ENCODE measurements at places on chromosomes 7 and 10.

DNA sequence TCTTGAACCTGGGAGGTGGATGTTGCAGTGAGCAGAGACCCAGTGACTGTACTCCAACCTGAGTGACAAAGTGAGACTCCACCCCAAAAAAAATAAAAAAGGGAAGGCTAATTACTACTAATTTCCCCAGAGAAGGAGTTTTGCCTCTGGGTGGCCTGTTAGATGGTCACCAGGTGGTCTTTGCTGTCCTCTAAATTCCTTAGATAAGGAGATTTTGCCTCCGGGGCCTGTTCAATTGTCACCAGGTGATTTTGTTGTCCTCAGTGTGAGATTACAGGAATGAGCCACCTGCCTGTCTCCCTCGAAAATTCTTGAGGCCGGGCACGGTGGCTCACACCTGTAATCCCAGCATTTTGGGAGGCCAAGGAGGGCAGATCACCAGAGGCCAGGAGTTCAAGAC lies 24.4 kb upstream of the ZMIZ2 start:
- DNase-seq, result no peak

GRCh38 chr7:37354656-37355131 lies 94.0 kb downstream of the ELMO1 start:
- peak; percentile 90 for DNase-seq

- DNase-seq, result no peak
These were observed 4.6 kb downstream of the INPP5A start for GRCh38 chr10:132542086-132542775.

- DNase-seq, result peak; percentile 53
These were observed 159.1 kb downstream of the CELF2 start for GRCh38 chr10:11176746-11177145.

DNA sequence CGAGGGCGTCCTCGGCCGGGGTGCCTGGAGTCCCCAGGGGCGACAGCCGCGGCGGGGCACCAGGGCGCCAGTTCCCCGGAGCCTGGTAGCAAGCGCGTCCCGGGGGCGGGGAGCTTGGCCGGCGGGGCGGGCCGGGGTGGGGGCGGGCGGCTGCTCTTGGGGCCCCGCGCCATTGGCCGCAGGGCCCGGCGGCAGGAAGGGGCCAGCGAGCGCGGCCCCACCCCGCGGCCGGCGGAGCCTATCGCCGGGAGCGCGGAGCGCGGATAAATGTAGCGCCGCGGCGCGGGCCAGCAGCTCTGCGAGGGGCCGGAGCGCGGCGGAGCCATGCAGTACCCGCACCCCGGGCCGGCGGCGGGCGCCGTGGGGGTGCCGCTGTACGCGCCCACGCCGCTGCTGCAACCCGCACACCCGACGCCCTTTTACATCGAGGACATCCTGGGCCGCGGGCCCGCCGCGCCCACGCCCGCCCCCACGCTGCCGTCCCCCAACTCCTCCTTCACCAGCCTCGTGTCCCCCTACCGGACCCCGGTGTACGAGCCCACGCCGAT lies at the start of gene HHEX:
Gene HHEX, plus strand, starts transcription at position 293 of the 548 bp plus-strand sequence. Its CDS starts 32 bp downstream, at position 325.
- peak; percentile 84 for DNase-seq

GRCh38 chr7:122520971-122521555 lies 177.9 kb downstream of the RNF133 start:
- no peak for DNase-seq

DNA sequence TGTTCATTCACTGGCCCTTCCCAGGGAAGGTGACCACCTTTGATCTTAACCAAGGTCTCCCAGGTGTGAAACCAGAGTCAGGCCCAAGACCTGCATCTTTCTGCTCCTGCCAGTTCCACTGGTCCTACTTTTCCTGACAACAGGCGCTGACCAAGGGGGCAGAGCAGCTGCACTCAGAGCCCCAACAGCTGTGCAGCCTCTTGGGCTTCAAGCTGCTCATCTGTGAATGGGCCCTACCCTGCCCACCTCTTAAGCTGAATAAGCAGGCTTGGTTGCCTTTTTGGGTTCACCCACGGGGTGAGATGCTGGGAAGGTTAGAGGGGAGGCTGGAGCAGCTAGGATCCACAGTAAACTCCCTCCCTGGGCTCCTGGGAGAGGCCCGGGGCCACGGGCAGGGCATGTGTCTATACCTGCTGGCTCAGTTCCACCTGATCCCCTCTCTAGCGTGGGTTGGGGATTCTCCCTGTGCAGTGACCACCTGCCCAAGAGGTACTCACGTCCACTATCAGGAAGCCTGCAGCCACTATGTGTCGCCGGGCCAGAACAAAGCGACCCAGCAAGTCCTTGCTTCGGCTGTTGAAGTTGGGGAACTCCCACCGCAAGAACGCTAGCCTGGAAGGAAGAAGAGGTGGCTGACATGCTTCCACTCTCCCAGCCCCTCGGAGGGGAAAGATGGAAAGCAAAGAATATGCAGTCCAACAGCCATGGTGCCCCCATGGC lies 10.6 kb downstream of the TBRG4 start:
- no peak for DNase-seq

- DNase-seq, result no peak
These were observed 149.1 kb upstream of the CALCR start for GRCh38 chr7:93723424-93724124.

DNA sequence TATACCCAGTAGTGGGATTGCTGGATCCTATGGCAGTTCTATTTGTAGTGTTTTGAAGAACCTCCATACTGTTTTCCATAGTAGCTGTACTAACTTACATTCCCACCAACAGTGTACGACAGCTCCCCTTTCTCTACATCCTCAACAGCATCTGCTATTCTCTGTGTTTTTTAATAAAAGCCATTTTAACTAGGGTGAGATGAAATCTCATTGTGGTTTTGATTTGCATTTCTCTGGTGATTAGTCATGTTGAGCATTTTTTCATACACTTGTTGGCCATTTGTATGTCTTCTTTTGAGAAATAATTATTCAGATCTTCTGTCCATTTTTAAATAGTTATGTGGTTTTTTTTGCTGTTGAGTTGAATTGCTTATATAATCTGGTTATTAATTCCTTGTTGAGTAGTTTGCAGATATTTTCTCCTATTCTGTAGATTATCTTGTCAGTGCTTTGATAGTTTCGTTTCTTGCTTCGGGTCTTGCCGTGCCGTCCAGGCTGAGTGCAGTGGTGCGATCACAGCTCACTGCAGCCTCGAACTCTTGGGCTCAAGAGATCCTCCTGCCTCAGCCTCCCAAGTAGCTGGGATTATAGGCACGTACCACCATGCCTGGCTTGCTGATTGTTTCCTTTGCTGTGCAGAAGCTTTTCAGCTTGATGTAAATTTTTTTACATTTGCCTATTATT lies 12.0 kb downstream of the MTG1 start:
- no peak for DNase-seq

- no peak for DNase-seq
These were observed 1134.0 kb downstream of the XPNPEP1 start for GRCh38 chr10:108789336-108789735.

GRCh38 chr10:72665925-72666324 lies 26.0 kb upstream of the MCU start:
- no peak for DNase-seq

GRCh38 chr7:29508608-29509007 lies 55.0 kb upstream of the PRR15 start:
- DNase-seq, result no peak

DNA sequence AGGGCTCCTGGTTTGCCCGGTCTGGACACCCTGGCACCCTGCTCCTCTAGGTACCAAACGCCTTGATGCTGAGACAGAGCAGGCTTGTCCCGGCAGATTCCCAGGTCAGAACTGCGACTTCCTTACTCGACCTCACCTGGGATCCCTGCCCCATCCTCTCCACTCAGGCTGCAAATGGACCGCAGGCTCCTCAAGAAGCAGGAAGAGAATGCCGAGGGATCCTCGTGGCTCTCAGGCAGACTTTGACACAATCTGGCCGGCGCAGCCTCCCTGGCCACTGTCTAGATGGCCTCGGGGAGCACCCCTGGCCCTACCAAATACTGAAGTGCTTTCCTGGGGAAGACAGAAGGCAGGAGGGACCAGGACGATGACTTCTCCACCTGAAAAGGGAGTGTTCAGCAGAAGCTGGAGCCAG lies 421 bp upstream of the NODAL start:
- no peak for DNase-seq

GRCh38 chr7:18126281-18126680 lies 98.6 kb upstream of the PRPS1L1 start:
- no peak for DNase-seq

DNA sequence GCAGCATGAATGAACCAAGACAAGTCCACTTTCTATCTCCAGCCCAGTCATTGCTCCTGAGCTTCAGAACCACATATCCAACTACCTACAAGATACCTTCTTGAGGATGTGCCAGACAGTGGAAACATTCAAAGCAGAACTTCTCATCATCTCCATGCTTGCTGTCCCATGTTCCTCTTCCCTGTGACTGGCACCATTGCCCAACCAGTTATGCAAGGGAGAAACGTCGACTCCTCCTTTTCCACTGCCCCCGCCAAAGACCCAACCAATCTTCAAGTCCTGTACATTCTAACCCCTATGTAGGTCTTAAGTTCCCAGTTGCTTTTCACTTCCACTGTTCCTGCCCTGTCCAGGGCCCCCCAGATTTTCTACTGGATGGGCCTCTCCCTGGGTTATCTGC lies 225.7 kb downstream of the RPS24 start:
- DNase-seq, result no peak

GRCh38 chr10:132443983-132444876 lies 47.2 kb downstream of the PWWP2B start:
- DNase-seq, result peak; percentile 93

- no peak for DNase-seq
These were observed 26.7 kb downstream of the WAC start for GRCh38 chr10:28559618-28560017.

- no peak for DNase-seq
These were observed 303.3 kb upstream of the COBL start for GRCh38 chr7:51619880-51620279.

- no peak for DNase-seq
These were observed 12.5 kb downstream of the ITGB8 start for GRCh38 chr7:20343205-20343604.

- DNase-seq, result no peak
These were observed 186.1 kb upstream of the KAT6B start for GRCh38 chr10:74640134-74640921.

- no peak for DNase-seq
These were observed 27.8 kb upstream of the INHBA start for GRCh38 chr7:41730668-41731067.

- no peak for DNase-seq
These were observed 477.5 kb upstream of the FOXK1 start for GRCh38 chr7:4204513-4205165.

DNA sequence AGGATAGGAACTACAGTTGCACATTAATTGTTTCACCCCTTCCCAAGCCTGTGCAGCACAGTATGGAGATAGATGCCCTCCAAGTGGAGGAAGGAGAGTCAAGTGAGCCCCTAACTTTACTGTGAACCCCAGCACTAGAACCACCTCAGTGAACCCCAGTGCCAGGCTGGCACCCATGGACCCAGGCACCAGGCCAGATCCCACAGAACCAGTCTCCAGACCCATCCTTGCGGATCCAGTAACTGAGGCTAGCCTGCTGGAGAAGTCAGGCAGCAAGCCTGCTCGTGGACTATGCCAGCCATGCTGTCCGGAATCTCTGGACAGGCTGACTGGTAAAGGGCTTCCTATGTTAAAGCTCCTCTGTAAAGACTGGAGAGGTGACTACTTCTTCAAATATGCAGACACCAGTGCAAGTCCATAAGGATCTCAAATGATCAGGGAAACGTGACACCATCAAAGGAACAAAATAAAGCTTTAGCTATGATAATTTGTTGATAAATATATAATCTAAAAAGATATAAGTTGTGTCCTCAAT lies 27.7 kb downstream of the SHOC2 start:
- no peak for DNase-seq

DNA sequence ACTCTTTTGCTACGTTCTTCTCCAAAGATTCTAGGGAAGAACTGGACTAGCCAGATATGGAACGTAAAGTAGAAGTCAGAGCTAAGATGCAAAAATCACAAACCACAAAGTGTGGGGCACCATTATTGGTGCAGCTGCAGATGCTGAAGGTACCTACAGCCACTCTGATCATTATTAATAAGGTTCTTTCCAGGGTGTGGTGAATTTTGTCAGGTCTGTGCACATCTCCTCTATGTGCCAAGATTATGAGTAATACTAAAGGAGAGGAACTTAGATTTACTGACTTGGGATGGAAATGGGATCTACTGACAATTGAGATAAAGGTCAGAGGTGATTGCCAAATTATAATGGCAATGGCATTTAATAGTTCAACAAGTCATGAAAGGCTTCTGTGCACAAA lies 148.2 kb downstream of the RAPGEF5 start:
- no peak for DNase-seq

DNA sequence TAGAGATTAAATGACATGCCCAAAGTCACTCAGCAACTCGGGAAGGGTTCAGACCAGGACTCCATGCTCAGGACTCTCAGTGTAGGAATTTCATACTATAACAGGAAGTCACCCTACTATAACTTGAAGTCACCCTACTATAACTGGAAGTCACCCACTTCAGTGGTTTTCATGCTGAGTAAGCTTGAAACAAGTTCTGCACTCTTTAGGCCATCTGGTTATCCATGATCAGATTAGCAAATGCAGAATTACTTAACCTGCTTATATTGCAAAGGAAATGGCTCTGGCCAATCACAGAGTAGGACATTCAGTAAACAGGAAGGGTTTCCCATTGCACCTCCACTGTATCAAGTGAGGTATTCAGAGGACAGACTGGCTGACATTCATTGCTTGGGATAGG lies 1240.4 kb downstream of the GATA3 start:
- DNase-seq, result no peak

GRCh38 chr10:85611093-85611740 lies 755.4 kb downstream of the GRID1 start:
- DNase-seq, result no peak

DNA sequence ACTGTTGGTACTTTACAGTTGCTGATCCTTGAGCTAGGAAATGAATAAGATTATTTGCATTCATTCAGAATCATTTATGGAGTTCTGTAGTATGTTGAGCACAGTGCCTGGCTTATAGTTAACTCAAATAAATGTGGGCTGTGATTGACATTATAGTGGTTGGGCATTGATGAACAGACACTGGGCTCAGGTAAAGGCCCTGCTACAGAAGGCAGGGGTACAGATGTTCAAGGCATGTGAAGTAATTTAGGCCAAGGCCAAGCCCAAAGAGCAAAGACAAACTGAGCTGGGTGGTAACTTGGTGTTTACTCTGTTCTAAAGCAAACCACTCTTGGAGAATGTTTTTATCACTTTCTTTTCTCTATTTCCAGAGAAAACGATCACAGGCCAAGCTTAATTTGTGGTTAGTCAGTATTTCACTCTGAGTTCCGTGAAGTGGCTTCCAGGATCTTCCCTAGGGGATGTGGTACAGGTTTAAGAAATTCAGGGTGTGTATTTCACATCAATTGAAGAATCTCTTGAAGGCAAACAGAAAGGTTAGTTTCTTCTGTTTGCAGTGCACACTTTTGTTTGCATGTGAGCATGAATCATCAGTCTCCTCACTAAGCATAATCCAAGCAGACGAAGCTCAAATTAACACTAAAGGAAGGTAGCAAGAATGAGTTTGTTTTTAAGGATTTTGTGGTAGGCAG lies 113.9 kb upstream of the PRR15 start:
- DNase-seq, result no peak

DNA sequence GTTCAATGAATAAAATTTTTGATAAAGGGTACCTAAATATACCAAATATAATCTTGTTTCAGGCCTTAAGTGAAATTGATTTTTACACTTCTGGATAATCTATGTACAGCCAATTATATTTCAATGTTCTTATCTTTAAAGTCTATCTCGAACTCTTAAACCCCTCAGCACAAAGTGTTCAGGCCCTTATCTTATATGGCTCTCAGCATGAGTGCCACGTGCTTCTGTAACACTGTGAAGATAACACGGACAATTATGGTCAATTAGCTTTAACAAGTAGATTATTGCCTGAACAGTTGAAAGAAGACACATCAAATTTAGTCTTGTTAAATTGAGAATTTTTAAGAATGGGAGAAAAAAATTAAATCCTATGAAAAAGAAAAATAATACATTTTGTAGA lies 40.4 kb upstream of the DMTF1 start:
- no peak for DNase-seq

Data from common myeloid progenitor, CD34-positive (primary cell).